ENCODE measurements at places on chromosomes 12 and 14. TPM values are rescaled to one million over a fixed set of nuclear protein-coding genes. Genes with fewer than 3 reads are reported as not detected.
A peak's percentile ranks its signal among the peaks of the same experiment; 100 is the strongest.

DNA sequence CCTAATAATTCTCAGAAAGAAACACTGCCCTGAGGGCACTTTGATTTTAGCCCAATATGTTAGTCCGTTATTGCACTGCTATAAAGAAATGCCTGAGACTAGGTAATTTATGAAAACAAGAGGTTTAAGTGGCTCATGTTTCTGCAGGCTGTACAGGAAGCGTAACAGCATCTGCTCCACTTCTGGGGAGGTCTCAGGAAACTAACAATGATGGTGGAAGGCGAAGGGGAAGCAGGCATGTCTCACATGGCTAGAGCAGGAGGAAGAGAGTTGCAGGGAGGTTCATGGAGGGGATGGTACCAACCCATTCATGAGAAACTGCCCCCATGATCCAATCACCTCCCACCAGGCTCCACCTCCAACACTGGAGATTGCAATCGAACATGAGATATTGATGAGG, 49.4 kb upstream of the RERG start:
- DNase-seq, result no peak
- H3K4me1 ChIP-seq, result peaks cover 17% of the 10 kb centered on the region
- no peak overlapping the region for H3K4me3 ChIP-seq
- H3K36me3 ChIP-seq, result no peaks in the 10 kb centered on the region
- no peaks in the 10 kb centered on the region for H3K27me3 ChIP-seq
- no peak overlapping the region for H3K27ac ChIP-seq

DNA sequence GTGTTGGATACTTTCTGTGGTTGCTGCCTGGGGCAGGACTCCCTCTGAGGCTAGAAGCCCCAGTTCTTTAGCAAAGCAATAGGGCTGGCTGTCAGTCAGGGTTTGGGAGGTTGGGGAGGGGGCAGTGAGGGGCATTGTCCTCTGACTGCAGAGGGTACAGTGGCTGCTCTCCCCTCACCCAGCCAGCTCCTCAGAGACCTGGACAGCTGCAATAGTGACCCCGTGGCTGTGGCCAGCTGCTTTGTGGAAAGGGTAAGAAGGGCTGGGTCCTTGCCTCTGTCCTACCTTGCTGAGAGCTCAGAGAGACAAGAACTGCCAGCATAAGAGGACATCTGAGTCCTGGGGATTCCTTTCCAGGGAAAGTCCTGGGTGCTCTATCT, 25.8 kb downstream of the PLEKHG3 start:
- H3K4me3 ChIP-seq, result no peak overlapping the region
- H3K4me1 ChIP-seq, result peaks cover 6% of the 10 kb centered on the region
- H3K27me3 ChIP-seq, result no peaks in the 10 kb centered on the region
- H3K36me3 ChIP-seq, result no peaks in the 10 kb centered on the region
- H3K27ac ChIP-seq, result no peak overlapping the region

DNA sequence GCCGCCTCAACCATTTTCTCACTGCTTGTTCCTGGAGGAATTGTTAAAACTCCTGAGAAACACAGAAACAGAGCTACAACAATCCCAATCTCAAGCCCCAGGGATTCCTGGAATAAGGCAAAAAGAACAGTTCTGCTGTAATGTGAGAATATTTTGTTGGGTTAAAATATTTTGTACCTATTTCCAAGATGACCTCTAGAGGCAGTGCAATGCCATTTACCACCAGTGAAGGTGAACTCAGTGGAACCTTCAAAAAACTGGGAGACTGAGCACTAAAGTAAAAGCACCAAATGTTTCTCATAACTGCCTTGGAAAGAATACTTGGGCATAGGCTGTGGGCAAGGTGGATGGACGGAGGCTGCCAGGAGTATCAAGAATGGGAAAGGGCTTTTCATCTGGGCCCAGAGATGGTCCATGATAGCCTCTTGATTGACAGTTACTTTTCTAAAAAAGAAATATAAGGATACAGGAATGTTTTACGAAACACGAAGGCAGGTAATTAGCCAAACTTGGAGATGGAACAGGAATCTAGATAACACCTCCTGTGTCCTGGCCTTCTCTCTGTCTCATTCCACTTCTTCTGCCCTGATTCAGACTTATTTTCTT, 334.0 kb upstream of the FLRT2 start:
- peak; percentile 16 for DNase-seq
- no peaks in the 10 kb centered on the region for H3K27me3 ChIP-seq
- H3K4me3 ChIP-seq, result no peak overlapping the region
- H3K36me3 ChIP-seq, result no peaks in the 10 kb centered on the region
- no peaks in the 10 kb centered on the region for H3K4me1 ChIP-seq

DNA sequence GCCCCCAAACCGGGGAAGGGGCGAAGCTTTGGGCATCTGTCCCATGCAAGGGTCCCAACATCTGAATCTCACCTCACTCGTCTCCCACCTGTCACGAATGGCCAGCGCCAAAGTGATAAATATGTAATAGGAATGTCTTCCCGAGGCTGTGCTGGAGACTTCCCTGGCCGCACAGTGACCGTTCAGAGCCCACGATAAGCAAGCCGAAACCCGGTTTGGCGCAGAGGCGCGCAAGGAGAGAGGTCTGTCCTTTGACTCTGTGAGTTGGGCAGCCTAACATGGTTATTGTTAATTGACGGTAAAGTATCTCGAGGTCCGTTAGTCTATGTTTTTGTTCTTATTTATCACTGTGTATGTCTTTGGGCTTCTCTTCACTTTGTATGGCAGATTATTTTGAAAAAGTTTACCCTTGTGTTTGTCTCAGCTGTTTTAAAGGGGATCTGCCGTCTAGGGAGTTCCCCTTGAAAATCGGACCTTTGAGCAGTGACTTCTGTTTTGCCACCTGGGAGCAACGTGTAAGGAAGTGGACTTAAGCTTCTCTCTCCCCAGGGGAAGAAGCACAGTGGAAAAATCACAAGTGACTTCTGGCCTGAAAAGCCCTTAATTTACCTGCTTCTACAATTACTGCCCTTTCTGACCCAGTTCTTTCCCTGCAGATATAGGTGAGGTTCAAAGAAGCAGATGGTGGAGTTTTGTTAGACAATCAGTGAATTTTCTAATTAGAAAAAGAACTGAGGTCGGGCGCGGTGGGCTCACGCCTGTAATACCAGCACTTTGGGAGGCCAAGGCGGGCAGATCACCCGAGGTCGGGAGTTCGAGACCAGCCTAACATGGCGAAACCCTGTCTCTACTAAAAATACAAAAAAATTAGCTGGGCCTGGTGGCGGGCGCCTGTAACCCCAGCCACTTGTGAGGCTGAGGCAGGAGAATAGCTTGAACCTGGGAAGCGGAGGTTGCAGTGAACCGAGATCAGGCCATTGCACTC, 1.1 kb upstream of the TM9SF1 start:
- H3K36me3 ChIP-seq, result no peaks in the 10 kb centered on the region
- no peaks in the 10 kb centered on the region for H3K27me3 ChIP-seq
- DNase-seq, result no peak
- peaks cover 12% of the 10 kb centered on the region for H3K4me1 ChIP-seq
- H3K4me3 ChIP-seq, result peak overlapping the region; percentile 98
- H3K27ac ChIP-seq, result peak overlapping the region; percentile 98

GRCh38 chr14:101627915-101628262, 66.6 kb downstream of the DIO3 start:
- H3K27ac ChIP-seq, result no peak overlapping the region
- peak overlapping the region; percentile 30 for H3K4me3 ChIP-seq
- H3K36me3 ChIP-seq, result no peaks in the 10 kb centered on the region
- DNase-seq, result no peak
- peaks cover 19% of the 10 kb centered on the region for H3K4me1 ChIP-seq

DNA sequence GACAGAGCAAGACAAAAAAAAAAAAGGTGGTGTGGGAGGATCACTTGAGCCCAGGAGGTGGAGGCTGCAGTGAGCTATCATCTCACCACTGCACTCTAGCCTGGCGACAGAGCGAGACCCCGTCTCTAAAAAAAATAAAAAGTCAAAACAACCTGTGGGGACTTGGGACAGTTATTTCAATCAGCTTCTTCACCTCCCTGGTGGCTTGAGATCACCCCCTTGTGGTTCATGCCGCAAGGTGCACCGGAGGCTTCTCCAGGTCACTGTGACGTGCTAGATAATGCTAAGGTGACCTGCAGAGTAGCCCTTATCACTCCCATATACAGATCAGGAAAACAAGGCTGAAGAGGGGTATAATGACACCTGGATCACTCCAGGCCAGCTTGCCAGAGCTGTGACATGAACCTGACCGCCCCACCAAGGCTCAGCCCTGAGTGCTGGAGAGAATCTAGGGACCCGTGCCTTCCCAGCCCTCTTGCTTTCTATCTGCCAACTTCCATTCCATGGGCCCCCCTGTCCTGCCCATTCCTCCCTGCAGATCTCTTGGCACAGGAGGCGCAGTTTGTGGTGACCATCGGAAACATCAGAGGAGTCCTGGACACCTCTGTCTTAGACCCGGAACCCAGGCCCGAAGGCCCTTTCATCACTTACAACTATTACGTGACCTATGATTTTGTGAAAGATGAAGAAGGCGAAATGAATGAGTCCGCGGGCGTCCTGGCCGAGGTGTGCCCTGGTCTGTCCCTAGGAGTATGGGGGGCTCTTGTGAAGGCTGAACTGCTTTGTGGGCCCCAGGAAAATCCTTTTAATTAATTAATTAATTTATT, 8.1 kb downstream of the LRRC43 start:
- DNase-seq, result peak; percentile 65
- H3K4me3 ChIP-seq, result no peak overlapping the region
- H3K4me1 ChIP-seq, result no peaks in the 10 kb centered on the region

- H3K27me3 ChIP-seq, result no peaks in the 10 kb centered on the region
- peak; percentile 75 for DNase-seq
- H3K4me3 ChIP-seq, result no peak overlapping the region
- no peak overlapping the region for H3K27ac ChIP-seq
- H3K4me1 ChIP-seq, result peaks cover 56% of the 10 kb centered on the region
- no peaks in the 10 kb centered on the region for H3K36me3 ChIP-seq
Measured at GRCh38 chr12:55720894-55721444, 776 bp downstream of the RDH5 start.

DNA sequence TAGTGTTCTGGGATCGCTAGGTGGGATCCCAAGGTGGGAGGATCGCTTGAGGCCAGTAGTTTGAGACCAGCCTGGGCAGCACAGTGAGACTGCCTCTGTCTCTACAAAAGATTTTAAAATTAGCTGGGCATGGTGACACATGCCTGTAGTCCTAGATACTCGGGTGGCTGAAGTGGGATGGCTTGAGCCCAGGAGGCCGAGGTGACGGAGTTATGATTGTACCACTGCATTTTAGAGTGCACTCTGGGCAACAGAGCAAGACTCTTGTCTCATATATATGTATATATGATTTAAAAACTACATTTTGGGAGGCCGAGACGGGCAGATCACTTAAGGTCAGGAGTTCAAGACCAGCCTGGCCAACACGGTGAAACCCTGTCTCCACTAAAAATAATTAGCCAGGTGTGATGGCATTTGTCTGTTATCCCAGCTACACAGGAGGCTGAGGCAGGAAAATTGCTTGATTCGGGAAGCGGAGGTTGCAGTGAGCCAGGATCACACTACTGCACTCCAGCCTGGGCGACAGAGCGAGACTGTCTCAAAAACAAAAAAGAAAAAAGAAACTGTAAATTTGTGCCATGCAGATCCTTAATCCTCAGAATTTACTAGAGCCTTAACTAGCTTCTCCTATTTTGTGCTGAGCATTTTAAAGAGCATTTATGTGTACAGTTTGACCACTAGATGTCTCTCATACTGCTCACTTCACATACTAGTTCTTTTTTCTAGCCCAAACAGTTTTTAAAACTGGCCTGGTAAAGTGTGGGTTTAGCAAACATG, 114.8 kb downstream of the MON2 start:
- H3K4me3 ChIP-seq, result no peak overlapping the region
- DNase-seq, result no peak
- H3K27ac ChIP-seq, result no peak overlapping the region
- no peaks in the 10 kb centered on the region for H3K4me1 ChIP-seq
- H3K36me3 ChIP-seq, result no peaks in the 10 kb centered on the region
- no peaks in the 10 kb centered on the region for H3K27me3 ChIP-seq

- peak; percentile 86 for DNase-seq
- no peak overlapping the region for H3K4me3 ChIP-seq
- no peaks in the 10 kb centered on the region for H3K27me3 ChIP-seq
- H3K27ac ChIP-seq, result peak overlapping the region; percentile 24
- H3K36me3 ChIP-seq, result no peaks in the 10 kb centered on the region
Measured at GRCh38 chr12:131132118-131132892, 178.6 kb downstream of the ADGRD1 start.

- peak; percentile 83 for DNase-seq
- peak overlapping the region; percentile 72 for H3K27ac ChIP-seq
- peaks cover 49% of the 10 kb centered on the region for H3K4me1 ChIP-seq
- H3K27me3 ChIP-seq, result no peaks in the 10 kb centered on the region
Measured at GRCh38 chr12:122097927-122098756, 19.6 kb downstream of the MLXIP start.

DNA sequence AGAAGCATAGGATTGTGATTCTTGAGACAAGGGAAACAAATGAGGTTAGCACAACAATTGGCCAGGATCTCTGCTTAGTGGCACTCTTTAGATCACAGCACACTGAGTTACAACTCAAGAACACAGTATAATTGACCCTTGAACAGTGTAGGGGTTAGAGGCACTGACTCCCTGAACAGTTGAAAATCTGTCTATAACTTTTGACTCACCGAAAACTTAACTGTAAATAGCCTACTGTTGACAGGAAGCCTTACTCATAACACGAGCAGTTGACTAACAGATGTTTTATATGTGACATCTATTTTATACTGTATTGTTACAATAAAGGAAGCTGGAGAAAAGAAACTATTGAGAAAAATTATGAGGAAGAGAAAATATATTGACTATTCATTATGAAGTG, 296.1 kb downstream of the RERGL start:
- H3K4me3 ChIP-seq, result no peak overlapping the region
- DNase-seq, result no peak
- H3K4me1 ChIP-seq, result no peaks in the 10 kb centered on the region
- no peak overlapping the region for H3K27ac ChIP-seq
- no peaks in the 10 kb centered on the region for H3K36me3 ChIP-seq

The ABCC9 gene
- 2.3 TPM for total RNA-seq

The HSPB8 gene
- total RNA-seq, result 45.8 TPM

The CLEC2A gene
- total RNA-seq, result not detected

The ACOT6 gene
- 0.94 TPM for total RNA-seq

The KCNC2 gene
- total RNA-seq, result not detected

All from testis (tissue), 5 donors.